ENCODE measurements at places on chromosomes 12 and 14.

- DNase-seq = no peak
Measured at GRCh38 chr14:74591899-74592298, 20.1 kb downstream of the LTBP2 start.

GRCh38 chr12:88509851-88510250 is 70.4 kb downstream of the KITLG start:
- DNase-seq = no peak

DNA sequence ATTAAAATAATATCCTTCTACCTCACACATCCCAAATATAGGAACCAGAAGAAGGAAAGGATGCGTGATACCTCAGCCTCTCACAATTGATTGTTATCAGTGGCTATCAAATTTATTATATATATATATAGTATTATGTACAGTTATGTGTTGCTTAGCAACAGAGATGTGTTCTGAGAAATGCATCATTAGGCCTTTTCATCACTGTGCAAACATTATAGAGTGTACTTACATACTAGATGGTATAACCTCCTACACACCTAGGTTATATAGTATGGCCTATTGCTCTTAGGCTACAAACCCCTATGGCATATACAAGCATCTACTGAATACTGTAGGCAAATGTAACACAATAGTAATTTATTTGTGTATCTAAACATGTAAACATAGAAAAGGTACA is 34.0 kb downstream of the PYM1 start:
- no peak for DNase-seq

GRCh38 chr12:14655284-14655683 is 41.1 kb downstream of the GUCY2C start:
- DNase-seq = no peak

GRCh38 chr14:58701604-58702003 is 63.8 kb downstream of the DACT1 start:
- no peak for DNase-seq

GRCh38 chr12:76755829-76756379 is 8.0 kb upstream of the ZDHHC17 start:
- no peak for DNase-seq

DNA sequence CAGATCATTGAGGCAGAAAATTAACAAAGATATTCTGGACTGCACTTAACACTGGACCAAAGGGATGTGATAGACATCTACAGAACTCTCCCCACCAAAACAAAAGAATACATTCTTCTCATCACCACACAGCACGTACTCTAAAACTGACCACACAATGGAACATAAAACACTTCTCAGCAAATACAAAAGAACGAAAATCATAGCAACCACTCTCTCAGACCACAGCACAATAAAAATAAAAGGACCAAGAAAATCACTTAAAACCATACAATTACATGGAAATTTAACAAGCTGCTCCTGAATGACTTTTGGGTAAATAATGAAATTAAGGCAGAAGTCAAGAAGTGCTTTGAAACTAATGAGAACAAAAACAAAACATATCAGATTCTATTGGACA is 254.0 kb upstream of the STXBP6 start:
- DNase-seq = no peak

DNA sequence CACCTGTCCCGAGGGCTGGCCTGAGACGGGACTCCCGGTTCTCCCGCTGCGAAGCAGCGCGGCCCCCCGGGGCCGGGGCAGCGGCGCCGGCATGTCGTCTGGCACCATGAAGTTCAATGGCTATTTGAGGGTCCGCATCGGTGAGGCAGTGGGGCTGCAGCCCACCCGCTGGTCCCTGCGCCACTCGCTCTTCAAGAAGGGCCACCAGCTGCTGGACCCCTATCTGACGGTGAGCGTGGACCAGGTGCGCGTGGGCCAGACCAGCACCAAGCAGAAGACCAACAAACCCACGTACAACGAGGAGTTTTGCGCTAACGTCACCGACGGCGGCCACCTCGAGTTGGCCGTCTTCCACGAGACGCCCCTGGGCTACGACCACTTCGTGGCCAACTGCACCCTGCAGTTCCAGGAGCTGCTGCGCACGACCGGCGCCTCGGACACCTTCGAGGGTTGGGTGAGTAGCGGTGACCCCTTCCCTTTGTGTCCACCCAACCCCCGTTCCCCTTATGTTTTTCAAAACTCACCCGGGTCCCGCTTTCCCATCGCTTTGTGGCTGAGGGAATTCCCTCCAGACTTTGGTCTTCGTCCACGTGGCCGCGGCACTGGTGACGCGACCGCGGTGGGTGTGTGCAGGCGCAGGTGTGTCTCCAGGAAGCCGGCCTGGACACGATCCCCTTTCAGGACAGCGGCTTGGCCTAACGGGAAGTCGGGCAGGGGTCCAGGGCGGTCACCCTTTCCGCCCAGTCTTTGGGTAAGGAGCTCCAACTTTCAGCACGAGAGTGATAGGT is 826 bp downstream of the PRKCH start:
- DNase-seq = no peak

GRCh38 chr14:54781961-54782750 is 120.5 kb downstream of the GCH1 start:
- DNase-seq = no peak

Measured in thymus (tissue), 14 donors.